ENCODE measurements at places on chromosomes 4 and X.

DNA sequence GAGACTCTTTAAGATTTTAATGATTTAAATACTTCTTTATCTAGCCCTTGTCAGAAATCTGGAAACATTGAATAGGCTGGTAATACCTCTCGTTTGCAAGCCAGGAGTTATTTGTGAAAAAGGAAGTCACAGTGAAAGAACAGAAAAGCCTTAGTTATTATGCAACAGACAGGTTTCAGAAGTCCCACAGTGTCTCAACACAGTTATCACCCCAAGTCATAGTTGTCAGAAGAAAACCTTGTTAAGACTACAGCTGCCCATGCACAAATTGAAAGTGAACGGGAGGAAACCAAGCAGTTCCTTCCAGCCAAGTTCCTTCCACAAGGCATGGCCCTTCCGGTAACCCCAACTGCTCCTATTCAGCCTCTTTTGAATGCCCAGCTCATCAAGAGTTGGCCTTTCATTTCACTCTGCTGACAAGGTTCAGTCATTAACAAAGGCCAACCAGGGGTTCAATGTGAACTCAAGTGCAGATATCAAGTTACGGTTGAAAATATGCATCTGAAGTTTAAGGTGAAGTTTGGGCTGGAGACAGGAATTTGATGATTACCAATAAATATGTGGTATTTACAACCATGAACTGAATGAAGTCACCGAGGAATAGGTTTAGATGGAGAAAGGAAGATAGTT, 15.6 kb downstream of the ALPK1 start:
- no peak for DNase-seq

GRCh38 chr4:27066591-27066990, 205.9 kb downstream of the STIM2 start:
- no peak for DNase-seq

DNA sequence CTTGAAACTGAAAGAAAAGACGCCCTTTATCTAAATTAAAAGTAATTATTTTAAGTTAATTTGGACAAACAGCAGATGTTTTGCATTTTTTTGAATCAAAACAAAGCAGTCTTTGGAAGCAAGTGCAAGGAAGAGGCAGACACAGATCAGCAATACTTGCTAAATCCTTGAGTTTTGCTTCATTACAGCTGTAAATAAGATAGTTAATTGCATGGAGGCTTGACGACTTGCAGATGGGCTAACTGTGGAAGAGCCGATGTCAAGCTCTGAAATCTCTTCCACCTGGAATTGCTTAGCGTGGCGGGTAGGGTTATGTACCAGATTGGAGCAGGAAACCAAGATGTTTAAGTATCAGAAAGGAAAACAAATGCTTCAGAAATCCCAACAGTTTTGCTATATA, 148.8 kb downstream of the POLA1 start:
- no peak for DNase-seq

DNA sequence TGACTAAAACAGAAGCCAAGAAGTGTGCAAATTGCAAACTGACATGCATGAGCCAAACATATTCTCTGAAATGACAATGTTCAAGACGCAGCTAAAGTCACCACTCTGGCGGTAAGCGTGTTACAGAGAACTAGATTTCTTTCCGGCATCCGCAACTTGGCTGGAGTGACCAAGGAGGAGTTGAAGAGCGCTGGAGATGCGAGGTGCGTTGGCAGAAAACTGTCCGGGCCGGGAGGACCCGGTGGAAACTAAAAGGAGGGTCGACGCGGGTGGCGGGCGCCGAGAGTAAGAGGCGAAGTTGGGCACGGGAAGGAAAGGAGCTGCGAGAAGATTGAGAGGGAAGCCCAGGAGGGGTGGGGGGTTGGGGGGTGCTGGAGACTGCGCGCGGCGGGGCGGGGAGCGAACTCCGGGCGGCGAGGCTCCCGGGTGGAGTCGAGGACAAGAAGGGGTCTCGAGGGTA, 807 bp downstream of the SEL1L3 start:
- DNase-seq, result peak; percentile 7

DNA sequence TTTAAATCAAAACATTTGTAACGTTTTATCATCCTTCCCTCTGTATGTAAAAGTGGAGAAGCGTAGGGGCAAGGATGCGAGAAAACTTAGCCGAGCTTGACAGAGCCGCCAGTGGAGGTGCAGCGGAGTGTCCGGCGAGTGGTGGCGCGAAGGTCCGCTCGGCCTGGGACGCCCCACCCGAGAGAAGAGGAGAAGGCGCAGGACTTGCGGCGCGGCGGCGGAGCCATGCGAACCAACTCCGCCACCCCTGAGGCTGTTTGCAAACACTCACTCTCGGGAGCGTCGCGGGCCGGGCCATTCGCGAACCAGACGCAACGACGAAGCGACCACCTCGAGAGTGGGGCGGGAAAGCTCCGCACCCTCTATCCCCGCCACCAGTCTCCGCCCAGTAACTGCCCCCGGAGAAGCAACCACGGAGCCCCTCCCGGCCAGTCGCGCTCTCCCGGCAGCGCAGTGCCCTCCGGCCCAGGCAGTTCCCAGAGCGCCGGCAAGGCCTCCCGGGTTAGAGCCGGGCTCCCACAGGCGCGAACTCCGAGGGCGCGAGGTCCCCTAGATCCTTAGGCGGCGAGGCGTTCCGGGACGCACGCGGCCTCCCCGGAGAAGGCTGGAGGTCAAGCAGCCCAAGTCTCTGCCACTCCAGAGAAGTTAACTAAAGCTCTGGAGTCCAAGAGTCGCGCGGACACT, 2.3 kb upstream of the MAB21L2 start:
- no peak for DNase-seq

DNA sequence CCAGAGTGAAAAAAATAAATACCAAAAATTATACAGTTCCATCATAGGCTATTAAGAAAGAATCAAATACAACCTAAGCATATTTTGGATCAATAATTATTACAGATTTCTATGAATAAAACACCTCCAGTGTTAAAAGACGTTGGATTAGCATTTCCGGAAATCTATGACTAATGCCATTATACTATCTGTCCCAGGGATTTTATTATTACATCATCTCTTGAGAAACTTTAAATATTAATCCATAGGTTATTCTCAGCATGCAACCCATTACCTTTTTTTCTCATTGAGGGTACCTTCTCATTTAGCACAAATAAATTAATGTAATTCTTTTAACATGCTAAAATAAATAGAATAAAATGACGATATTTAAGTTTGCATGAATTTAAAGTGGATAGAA, 44.6 kb downstream of the CXorf58 start:
- no peak for DNase-seq

GRCh38 chr4:124304941-124305340, 407.6 kb downstream of the ANKRD50 start:
- no peak for DNase-seq

DNA sequence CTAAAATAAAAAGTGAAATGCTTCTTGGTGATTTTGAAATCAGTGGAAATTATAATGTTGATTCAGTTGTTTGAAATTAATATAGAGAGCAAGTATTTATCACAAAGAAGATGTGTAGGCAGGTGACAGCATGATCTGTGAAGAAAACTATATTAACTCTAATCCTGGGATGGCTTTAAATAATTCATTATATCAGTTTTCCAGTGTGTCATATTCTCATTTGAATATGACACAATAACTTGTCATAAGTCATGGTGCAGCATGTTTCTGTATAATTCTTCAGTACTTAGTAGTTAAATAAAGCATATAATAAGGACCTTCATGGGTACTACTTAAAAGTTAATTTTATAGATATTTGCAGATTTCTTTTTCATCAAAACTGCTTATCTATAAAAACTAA, 573.6 kb downstream of the INPP4B start:
- DNase-seq, result no peak

GRCh38 chr4:48979914-48980579, 6.0 kb upstream of the CWH43 start:
- DNase-seq, result no peak

GRCh38 chrX:36434522-36434921, 515.0 kb downstream of the CFAP47 start:
- DNase-seq, result no peak

Measured in NCI-H345 (cell line).